ENCODE measurements at places on chromosomes 11 and 22.

GRCh38 chr11:61041755-61042518 lies 60.4 kb upstream of the CD5 start:
- DNase-seq = peak; percentile 62

DNA sequence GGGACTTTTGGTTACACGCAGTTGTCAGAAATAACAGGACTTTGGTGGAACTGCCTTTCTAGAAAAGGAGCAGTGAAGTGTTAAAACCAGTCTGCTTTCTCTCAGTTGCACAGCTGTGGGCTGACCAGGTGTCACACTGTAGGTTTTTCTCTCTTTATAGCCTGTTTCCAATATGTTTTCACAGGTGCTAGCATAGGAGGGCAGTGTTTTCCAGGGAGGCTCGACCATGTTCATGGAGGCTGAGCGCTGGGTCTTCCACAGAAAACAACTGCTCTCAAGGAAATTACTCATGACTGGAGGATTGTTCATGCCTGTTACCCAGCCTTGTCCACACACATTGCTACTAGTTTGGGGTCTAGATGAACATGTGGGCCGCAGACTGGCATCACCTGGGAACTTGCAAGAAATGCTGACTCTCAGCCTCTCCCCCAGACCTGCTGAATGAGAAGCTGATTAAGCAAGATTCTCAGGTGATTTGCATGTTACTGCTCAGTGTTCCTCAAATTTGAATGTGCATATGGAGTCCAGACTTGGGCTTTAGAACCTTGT lies 157.7 kb downstream of the MAML2 start:
- DNase-seq = no peak

GRCh38 chr22:49948116-49948957 lies 12.2 kb upstream of the PIM3 start:
- DNase-seq = no peak

- DNase-seq = no peak
Measured at GRCh38 chr22:46073683-46074504, 76.4 kb upstream of the PPARA start.

DNA sequence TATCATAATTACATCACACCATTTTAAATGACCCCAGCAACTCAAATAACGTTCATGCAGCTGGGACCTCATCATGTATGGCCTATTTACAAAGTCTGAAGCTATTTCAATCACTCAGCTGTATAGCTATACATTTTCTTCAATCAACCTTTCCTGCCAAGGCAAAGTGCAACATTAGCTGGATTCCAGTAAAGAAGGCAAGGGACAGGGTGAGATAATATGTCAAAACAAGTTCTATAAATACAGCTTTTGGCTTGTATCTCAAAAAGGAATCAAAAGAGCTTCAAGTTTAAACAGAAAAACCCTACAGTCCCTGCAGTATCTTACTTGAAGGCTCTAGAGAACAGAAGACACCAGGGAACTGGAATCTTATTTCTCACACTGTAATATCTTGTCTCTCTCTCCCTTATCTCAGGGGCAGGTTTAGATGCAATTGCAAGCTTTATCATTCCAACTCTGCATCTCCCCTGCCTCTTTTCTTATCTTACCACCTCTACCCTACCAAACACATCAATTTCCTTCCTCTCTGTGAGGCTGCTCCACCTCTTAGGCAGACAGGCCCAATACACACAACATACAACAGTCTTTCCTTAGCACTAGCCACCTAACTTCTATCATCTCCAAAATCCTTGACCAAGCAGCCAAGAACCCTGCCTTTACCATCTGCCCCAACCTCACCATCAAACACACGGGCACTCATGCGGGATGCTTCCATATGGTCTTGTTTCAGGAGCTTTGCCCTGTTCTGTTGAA lies 34.5 kb downstream of the CELF1 start:
- DNase-seq = no peak

GRCh38 chr11:114684636-114685035 lies 6.3 kb downstream of the NXPE2 start:
- DNase-seq = no peak

DNA sequence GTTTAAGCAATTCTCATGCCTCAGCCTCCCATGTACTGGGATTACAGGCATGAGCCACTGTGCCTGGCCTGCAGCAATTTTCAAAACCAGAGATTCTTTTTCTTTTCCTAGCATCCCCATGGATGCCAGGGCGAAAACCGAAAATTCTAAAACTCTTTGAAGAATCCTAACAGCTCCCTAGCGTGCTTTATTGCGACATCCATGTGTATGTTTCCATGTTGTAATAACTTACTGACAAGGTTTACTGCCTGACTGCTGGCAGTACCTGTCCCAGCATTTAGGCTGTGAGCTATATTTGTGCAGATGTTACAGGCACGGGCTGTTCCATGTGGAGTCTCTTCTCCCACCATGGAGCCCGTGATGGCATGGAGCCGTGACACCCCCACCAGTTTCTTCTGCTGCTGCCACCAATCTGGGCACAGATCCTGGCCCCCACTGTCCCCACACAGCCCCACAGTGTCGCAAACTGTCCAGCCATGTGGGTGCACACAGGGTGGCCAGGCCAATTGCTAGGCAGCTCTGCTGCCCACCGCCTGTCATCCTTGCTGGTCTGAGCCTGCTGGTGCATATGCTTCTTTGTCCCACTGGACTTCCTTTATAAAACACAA lies 7.1 kb upstream of the TAB1 start:
- no peak for DNase-seq

GRCh38 chr11:99307510-99308088 lies 286.9 kb downstream of the CNTN5 start:
- no peak for DNase-seq
